ENCODE measurements at places on chromosomes 5 and 9. TPM values are rescaled to one million over a fixed set of nuclear protein-coding genes. Genes with fewer than 3 reads are reported as not detected.

MORN5 gene
- total RNA-seq = not detected

SLC26A2 gene
- total RNA-seq = 14.3 TPM

NR5A1 gene
- total RNA-seq = 0.35 TPM

DNA sequence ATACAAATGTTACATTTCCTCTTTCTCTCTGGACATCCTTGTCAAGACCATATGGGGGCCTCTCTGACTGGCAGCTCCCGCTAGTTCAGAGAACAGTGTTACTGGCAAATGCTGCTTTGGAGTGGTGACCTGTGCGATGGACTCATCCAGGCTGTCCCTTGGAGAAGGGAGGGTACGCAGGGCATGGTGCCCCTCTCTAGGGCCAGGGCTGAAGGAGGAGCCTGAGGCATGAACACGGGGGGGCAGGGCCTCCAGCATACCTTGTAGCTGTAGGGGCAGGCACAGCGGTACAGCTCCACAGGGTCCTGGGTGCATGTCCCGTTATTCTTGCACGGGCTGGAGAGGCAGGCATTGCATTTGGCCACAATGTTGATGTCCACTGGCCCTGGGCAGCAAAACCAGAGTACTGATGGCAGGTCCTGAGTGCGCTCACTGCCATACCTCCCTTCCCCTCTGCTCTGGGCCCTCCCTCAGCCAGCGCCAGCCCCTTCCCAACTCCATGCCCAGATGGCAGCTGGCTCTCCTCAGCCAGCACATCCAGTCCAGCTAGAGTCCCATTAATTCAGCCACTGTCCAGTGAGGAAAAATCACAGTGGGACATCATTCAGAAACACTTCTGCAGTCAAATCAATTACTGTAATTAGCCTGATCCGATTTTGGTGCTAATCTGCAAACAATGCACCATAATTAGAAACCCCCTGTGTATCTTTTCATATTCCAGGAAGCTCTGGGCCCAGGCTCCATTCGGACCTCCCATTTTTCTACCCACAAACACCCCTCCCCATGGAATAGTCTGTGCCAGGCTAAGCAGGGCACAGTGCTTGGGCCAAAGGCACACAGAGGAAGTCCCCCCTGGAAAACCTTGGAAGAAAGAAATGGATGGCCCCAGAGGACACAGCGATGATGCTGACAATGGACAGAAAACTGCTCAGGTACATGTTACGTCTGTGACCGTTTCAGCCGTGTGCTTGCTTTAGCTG is 128.8 kb upstream of the PANK3 start:
- peak overlapping the region; percentile 69 for H3K27ac ChIP-seq
- no peak for DNase-seq
- H3K4me3 ChIP-seq = no peak overlapping the region

AQP3 gene
- total RNA-seq = 1.1 TPM

GRCh38 chr5:159059722-159060121 is 40.0 kb downstream of the EBF1 start:
- H3K36me3 ChIP-seq = no peaks in the 10 kb centered on the region
- H3K4me1 ChIP-seq = peaks cover 71% of the 10 kb centered on the region
- DNase-seq = peak; percentile 16
- H3K4me3 ChIP-seq = peak overlapping the region; percentile 65

FOXD4 gene
- 0.77 TPM for total RNA-seq

GRCh38 chr5:39437467-39437866 is 12.7 kb upstream of the DAB2 start:
- H3K4me3 ChIP-seq = no peak overlapping the region
- no peak for DNase-seq
- no peak overlapping the region for H3K27ac ChIP-seq
- no peaks in the 10 kb centered on the region for H3K36me3 ChIP-seq

DNA sequence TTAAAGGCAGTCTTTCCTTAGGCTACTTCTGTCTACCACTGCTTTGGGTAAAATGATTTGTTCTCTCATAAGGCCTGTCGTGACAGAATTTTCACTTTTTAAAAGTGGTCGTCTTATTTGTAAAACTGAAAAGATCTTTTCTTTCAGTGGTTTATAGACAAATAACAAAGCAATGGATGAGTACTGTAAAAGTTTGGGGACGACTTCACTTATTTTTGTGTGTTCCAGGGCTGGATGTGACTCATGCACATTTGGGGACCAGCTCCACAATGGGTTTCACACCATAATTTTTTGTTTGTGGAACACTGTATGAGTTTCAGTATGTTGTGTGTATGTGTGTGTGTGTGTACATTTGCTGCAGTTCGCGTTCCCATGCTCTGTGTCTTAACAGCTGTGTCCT is 53.6 kb downstream of the ARHGAP26 start:
- no peaks in the 10 kb centered on the region for H3K36me3 ChIP-seq
- no peak overlapping the region for H3K4me3 ChIP-seq

DNA sequence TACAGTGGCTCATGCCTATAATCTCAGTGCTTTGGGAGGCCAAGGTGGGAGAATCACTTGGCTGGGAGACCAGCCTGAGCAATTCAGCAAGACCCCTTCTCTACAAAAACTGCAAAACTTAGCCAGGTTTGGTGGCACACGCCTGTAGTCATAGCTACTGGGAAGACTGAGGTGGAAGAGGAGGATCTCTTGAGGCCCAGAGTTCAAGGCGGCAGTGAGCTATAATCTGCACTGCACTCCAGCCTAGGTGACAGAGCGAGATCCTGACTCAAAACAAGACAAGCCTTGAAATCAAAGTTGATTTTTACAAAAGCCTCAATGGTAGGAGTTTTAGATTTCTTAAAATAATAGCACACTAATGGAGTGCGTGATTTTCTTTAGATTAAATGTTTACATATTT is 14.6 kb downstream of the UBE2D2 start:
- H3K4me3 ChIP-seq = no peak overlapping the region
- peaks cover under 1% of the 10 kb centered on the region for H3K36me3 ChIP-seq
- peaks cover 23% of the 10 kb centered on the region for H3K4me1 ChIP-seq

F2RL2 gene
- not detected for total RNA-seq

DNA sequence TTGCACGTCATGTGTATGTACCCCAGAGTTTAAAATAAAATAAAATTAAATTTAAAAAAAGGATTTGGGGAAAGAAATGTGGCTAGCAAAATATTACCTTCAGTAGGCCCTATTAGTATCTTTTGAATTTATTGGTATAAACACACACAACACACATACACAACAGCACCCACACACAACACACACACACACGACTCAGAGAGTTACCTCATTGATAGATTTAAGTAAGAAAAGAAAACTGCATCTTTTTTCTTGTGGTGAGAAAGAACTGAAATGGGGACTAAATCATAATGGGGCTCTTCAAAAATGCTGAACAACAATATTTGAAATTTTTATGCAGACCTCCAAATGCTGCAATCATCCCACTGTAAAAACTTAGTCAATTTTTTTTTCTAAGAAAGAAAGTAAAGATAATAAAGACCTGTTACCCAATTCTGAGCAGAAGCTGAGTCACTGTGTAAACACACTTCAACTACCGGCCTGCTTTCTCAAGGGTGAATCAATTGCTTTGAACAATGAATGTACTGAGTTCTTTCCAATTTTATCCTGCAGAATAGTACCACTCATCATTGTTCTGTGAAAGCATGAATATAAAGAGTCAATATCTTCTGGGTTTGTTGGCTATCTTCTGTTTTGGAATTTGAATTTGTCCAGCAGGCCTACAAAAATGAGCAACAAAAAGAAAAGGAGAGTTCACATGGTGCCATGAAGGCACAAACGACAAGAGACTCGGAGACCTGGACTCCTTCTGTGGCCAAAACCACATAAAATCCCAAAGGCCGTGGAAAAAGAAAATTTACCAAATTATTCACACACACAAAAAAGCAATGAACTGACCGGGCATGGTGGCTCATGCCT is 57.9 kb upstream of the CCNG1 start:
- no peaks in the 10 kb centered on the region for H3K36me3 ChIP-seq
- H3K27ac ChIP-seq = peak overlapping the region; percentile 4
- DNase-seq = no peak
- H3K4me1 ChIP-seq = peaks cover 20% of the 10 kb centered on the region

OTP gene
- 3.1 TPM for total RNA-seq

- no peak for DNase-seq
- no peaks in the 10 kb centered on the region for H3K27me3 ChIP-seq
- no peaks in the 10 kb centered on the region for H3K36me3 ChIP-seq
- H3K4me3 ChIP-seq = no peak overlapping the region
- no peaks in the 10 kb centered on the region for H3K4me1 ChIP-seq
These were observed 89.4 kb downstream of the SH3TC2 start for GRCh38 chr5:148973455-148973854.

SLC34A3 gene
- not detected for total RNA-seq

STPG3 gene
- total RNA-seq = 0.26 TPM

DNA sequence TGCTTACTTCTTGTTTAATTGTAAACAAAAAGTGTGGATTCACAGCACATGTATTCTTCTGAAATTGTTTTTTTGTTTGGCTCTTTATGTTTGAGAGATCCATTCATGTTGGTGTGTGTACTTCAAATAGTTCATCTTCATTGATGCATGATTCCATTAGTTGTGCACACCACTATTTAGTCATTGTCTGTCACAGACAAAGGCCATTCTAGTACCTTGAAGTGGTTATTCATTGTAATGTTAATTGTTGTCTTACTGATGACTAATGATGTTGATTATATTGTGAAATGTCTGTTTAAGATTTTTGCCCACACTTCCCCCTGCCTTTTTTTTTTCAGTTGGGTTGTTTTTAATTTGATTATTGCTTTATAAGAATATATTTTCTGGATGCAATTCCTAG is 391.3 kb downstream of the DIRAS2 start:
- H3K4me1 ChIP-seq = no peaks in the 10 kb centered on the region
- no peaks in the 10 kb centered on the region for H3K36me3 ChIP-seq
- H3K27ac ChIP-seq = no peak overlapping the region
- DNase-seq = no peak
- H3K4me3 ChIP-seq = no peak overlapping the region

QRFP gene
- total RNA-seq = not detected

TRIM36 gene
- 18.9 TPM for total RNA-seq

GRCh38 chr9:84361645-84362044 is 21.1 kb upstream of the SLC28A3 start:
- H3K4me3 ChIP-seq = no peak overlapping the region
- no peak for DNase-seq
- H3K27ac ChIP-seq = no peak overlapping the region
- H3K4me1 ChIP-seq = no peaks in the 10 kb centered on the region
- no peaks in the 10 kb centered on the region for H3K27me3 ChIP-seq
- no peaks in the 10 kb centered on the region for H3K36me3 ChIP-seq

DNA sequence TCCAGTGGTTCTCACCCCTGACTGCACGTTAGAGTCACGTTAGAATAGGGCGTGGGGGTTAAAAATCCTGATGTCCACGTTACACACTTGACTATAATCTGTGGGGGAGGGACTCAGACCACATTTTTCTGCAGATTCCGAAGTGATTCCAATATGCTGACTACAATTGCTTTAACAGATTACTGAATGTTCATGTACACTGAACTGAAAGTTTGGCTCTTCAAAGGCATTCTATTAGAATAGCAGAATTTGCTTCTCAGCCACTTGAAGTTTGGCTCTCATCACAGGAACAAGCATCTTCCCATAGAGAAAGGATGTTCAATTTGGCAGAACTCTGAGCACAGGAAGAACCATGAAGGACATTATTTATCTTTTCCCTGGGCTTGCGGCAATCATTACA is 84.5 kb downstream of the HAPLN1 start:
- H3K27ac ChIP-seq = no peak overlapping the region
- H3K27me3 ChIP-seq = no peaks in the 10 kb centered on the region
- H3K36me3 ChIP-seq = no peaks in the 10 kb centered on the region
- H3K4me1 ChIP-seq = peaks cover 18% of the 10 kb centered on the region
- DNase-seq = no peak
